ENCODE measurements at places on chromosomes 11 and 22.

DNA sequence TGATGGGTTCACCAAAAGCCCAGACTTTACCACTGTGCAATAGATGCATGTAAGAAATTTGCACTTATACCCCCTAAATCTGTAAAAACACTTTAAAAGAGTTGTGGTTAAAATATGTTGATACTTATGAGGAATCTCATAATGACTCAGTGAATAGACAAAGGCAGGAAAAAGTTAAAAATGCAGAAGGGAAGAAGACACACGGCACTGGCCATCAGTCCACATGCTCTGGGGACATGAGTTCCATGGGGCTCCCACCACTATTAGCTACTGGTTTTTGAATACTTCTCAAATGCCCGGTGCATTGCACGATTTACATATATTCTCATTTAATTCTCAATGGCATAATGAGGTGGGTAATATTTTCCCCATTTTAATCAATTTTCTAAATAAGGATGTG lies 59.3 kb upstream of the BLID start:
- no peak for DNase-seq

DNA sequence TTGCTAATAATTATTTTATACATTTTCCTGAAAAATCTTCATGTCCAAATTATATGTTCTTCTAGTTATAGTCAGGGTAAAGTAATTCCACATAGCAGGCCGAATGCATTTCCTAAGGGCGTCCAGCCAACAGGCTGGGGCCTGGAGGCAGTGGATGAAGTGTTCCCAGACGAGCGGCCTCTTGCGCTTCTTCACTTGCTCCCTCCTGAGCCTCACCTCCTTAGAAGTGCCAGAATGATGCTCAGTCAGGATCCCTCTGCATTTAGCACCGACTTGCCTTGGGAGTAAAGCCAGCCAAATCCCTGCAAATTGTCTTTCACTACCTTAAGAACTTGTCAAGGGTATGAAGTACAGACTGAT lies 1.5 kb downstream of the OLFML1 start:
- DNase-seq = no peak

DNA sequence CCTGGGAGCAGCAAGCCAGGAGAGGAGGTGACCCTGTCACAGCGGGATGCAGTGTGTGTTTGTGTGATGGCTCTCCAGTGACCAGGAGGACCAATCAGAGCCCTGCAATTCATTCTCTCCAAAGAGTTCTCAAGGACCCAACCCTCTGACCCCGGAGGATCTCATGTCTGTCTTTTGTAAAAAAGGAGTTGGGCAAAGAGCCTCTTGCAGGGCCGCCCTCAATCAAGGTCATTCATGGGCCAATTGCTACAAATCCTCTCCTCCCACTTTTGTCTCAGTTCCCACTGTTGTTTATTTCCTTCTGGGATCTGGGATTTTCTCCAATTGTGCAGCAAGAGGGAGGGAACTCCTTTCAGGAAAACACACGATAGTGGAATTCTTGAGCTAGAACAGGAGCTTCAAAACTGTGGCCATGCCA lies 4.0 kb downstream of the TECTA start:
- DNase-seq = no peak

- DNase-seq = no peak
These were observed at the start of gene JAML for GRCh38 chr11:118224511-118225188. TSS of gene JAML (minus strand) at chr11:118225011. CDS start at chr11:118214866, 10,145 bp downstream.

DNA sequence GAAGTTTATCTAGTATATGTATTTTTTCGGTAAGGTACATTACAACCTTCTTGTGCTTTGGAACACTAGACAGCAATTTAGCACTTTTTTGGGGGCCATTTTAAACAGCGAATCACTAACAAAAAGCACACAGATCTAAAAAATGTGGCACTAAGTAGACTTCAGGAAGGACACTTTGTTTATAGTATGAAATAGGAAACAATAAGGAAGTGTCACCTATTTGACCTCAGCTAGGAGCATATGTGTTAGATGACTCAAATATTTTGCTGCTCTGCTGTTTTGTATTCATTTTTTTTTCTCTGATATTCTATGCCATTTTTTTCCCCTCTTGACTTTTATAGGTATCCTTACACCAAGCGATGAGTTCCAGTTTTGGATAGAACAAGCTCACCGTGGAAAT lies 5.6 kb downstream of the DYNC2H1 start:
- no peak for DNase-seq

DNA sequence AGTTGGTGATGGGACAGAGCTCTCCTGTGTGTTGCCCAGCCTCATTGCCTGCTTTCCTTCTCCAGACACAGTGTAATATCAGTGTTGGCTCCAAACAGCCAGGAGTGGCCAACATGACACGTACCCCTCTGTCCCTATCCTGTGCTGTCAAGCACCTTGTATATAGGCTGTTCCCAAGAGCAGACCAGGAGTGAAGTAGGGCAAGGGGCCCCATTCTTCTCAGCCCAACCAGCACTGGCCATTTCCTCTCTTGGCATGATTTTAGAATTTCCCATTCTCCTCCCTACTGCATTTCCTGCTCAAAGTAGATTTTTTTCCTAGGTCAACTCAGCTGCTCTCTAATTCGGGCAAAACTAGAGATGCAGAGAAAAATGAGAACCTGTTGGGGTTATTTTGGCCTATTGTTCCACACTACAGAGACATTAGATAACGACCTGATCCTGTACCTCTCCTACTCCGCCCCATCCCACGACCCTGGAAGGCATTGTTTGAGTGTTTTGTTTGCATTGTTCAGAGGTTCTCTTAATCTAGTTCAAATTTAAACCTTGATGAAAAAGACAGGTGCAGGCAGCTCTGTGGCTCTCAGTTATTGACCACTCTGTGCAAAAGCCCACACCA lies 95.6 kb downstream of the RASSF10 start:
- DNase-seq = no peak

- DNase-seq = no peak
These were observed 86.1 kb upstream of the HORMAD2 start for GRCh38 chr22:29994027-29994715.

- no peak for DNase-seq
These were observed 18.6 kb upstream of the DGCR8 start for GRCh38 chr22:20061481-20061861.

Measured in activated gamma-delta T cell (primary cell).